ENCODE measurements at places on chromosomes 11 and 22.

GRCh38 chr11:41190437-41191082 is 268.9 kb downstream of the LRRC4C start:
- no peak for DNase-seq

GRCh38 chr11:43908683-43909082 is 28.1 kb downstream of the ALKBH3 start:
- DNase-seq, result no peak

- DNase-seq, result no peak
Measured at GRCh38 chr22:41021613-41022454, 70.6 kb upstream of the EP300 start.

DNA sequence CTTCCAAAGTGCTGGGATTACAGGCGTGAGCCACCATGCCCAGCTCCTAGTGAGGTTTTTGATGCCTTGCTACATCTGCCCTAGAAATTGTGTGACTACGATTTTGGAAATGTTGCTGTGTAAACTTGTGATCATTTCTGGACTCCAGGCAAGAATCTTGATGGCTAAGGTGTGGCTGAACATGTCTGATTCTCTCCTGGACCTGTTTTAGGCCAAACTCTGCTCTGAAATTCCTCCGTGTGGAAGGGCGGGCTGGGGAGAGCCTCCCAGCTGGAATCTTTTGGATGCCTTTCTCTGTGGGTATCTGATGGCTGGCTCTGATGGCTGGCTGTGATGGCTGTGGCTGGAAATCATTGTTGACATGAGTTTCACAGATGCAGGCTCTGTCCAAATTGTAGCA is 8.2 kb downstream of the PNPLA3 start:
- DNase-seq, result no peak

DNA sequence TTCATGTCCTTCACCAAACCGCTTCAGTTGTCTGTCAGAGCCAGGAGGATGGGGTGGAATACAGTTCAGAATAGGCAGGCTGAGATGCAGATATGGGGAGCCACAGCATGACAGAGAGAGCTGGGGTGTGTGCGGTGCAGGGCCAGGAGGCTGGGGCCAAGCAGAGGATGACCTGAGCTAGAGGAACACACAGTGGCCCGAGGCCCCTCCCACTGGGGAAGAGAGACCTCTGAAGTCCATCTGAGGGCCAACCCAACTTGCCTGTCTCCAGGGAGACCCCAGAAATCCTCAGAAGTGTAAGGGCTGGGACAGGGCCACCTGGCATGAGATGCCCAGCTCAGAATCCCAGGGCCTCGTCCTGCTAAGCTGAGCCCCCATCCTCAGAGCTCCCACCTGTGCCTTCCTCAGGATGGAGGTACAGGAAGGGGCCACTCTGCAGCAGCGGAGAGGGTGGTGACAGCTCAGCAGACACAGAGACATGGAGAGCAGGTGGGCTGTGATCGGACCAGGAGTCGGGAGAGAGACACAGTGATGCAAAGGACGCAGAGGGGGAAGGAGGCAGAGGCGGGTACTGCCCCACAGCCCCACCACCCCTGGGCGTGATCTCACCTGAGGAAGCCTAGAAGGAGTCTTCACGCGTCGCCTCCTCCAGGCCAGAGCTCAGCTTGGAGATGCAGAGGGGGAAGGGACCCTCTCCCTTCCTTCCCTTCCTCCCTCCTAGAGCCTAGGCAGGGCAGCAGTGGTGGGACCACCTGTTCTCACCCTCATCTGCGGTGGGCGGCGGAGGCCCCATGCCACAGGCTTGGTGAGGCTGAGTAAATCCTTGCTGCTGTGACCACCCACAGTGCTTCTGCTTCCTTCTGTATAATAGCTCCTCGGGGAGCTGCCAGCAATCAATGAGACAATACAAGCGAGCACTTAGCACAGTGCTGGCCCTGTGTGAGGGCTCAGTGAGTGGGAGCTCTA is 9.1 kb upstream of the TUB start:
- DNase-seq, result no peak

- DNase-seq, result no peak
Measured at GRCh38 chr22:17818649-17819048, 44.4 kb upstream of the BID start.

DNA sequence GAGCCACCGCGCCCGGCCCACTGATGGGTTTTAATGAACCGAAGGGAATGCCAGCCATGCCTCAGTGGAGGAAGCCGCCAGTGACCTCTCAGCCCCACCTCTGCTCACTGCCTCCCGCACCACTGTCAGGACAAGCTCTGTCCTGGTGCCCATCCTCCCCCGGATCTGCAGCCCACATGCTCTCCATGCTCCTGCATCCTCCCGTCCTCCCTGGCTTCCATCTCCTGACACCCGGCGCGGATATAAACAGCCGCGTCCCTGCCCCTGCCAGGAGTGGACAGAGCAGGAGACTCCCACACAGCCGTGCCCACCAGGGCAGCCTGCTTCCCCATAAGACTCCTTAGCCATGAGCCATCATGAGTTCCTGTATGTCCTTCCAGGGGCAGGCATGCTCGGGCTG is 26.9 kb downstream of the MACROD1 start:
- DNase-seq, result no peak

- DNase-seq, result no peak
Measured at GRCh38 chr11:74138572-74138971, 32.2 kb downstream of the C2CD3 start.

DNA sequence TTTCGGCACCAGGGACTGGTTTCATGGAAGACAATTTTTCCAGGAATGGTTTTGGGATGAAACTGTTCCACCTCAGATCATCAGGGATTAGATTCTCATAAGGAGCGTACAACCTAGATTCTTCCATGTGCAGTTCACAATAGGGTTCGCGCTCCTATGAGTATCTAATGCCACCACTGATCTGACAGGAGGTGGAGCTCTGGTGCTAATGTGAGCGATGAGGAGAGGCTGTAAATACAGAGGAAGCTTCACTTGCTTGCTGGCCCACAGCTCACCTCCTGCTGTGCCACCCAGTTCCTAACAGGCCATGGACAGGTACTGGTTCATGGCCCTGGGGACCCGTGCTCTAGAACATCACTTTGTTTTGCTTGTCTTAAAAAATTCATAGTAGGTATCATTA is 41.8 kb upstream of the AMPD3 start:
- no peak for DNase-seq

DNA sequence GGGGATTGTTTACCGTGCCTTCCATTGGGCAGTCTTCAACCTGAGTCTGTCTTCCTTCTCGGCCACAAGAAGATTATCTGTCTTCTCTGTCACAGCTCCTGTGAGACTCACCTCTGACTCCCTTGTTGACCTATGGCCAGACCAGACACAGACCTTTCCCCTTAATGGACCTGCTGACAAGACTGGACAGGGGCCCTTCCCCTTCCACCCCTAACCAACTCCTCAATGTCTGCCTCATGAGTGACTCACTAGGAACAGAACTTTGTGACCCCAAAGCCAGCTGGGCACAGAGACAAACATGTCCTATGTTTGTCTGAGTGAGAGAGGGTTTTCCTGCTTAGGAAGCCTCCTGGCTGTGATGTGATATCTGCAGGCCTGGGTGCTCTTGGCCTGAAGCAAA is 405.0 kb downstream of the BRD1 start:
- no peak for DNase-seq

- no peak for DNase-seq
Measured at GRCh38 chr11:87266751-87267150, 229.0 kb downstream of the TMEM135 start.

DNA sequence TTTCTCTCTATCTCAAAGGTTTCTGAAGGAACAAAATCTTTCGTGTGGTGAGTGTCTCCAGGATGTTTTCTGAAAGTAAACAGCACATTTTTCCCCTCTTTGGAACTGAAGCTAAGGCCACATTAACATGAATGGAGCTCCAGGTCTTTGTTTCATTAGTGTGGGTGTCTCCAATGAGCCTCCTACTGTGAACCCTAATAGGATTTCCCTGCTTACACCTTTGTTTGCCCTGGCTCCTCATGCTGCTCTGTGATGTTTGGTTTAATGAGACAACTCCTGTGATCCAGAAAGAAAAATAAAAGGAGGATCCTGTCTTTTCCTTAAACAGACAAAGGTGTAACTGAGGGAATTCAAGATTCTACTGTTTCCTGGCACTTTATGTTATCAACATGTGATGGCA is 76.9 kb upstream of the SLC6A5 start:
- DNase-seq, result no peak
